NCI-H446 treated with DMSO at 0.1 percent for 48 hours (cell line): ENCODE measurements at places on chromosomes 5 and 9.
A peak's percentile ranks its signal among the peaks of the same experiment; 100 is the strongest.

DNA sequence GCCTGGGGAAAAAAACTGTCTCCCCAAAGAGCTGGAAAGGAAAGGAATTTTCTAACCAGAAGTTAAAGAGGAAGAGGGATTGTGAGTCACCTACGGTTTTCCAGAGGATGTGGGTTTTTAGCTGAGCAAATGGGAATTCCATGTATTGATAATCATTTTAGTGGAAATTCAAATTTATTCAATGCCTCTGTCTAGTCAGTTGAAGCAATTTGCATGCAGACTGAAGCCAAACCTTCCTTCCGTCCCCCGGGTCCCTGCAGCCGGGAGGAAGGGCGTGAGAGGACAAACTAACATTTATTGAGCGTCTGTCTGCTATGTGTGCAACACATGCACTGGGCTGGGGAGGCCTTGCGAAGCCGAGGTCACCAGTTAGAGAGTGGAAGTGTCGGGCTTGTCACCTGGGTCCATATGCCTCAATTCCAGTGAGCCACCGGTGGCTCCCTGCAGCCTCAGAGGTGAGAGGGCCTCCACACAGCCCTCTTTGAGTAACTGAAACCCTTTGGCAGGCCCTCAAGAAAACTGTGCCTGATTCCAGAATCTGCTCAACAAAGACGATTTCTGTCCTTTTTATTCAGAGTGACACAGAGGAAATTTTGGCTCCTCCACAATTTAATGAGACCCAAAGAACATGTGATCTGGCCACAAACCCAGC is 70.3 kb downstream of the COL27A1 start:
- DNase-seq = no peak

GRCh38 chr5:138018849-138019248 is 14.0 kb downstream of the FAM13B start:
- no peak for DNase-seq

DNA sequence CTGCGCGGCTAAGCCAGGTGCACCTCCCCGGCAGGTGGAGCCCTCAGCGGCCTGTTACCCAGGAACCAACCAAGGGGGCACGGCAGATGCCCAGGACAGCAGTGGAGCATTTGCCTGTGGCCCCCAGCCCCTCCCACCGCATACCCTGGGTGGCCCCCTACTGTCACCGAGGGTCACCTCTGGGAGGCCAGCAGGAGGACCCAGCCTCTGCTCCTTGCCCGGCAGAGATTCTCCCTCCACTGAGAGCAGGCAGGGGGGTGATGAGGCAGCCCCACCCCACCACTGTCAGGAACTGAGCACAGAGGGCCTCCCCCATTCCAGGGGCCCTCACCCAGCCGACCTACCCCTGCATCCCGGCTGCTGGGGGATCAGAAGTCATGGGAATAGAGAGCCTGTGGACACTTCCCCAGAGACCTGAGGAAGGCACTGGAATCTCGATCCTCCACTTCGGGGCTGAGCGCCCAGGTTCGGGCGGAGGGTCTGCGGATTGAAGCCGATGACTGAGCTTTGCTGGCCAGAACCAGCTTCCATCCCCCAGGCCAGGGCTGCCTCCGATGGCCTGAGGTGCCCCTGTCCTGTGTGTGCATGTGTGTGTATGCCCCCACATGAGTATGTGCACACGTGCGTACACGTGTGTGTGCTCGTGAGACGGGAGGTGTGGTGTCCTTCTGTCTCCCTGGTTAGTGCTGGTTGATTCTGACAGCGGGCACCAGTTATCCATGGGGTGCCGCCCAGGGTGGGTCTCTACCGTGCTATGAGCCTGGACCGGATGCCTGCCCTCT is at the start of gene QRFP:
TSS of gene QRFP (minus strand) at position 580 of the 782 bp plus-strand sequence. CDS start 2,974 bp downstream, outside the sequence.
- DNase-seq = no peak

DNA sequence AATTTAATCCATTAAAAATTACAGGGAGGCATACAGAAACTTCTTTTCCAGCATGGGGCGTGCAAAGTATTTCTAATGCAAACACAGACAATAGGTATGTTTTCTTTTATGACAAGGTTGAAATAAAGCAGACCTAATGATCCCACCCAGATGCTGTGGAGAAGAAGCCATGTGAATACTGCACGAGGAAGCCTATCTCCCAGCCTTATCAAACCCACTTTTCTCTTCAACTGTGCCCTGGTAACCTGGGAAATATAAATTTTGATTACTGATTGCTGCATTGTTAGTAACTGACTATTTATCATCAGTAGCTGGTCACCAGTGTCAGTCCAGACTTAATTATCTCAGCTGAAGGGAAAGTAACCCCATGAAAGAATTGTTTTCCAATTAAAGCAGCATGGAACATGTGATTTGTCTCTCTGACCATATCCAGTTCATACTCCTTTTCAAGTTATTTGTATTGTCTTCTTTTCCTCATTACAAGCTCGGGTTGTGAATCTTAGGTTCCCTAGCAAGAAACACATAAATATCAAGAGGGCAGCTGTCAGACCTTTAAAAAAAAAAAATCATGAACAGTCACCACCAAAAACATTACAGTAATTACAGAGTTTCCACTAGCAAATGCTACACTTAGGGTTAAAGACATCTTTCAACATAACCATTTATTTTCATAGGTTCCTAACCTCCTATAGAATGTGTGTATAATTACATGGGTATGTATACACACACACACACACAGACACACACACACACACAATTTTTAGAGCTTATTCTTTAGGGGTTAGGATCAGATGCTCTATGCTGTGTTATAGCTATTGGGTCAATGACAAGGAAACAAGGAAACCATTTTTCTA is 50.3 kb downstream of the SEMA6A start:
- no peak for DNase-seq

DNA sequence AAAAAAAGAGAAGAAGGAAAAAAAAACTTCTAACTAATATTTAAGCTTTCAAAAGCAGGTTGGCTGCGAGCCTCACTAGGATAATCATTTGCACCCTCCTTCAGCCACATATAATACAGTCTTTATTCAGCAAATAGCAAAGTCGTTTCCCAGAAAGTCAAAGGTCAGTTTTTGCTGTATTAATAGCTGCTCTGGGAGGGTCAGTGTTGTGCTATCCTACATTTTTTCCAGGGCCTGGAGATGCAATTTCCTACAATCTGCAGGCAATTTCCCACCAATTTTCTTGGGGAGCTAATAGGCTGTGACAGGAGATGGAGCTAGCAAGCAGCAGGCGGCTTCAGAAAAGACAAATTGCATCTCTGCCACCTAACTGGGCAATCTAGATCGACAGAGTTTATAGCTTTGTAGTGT is 136.8 kb downstream of the TLE1 start:
- DNase-seq = no peak

DNA sequence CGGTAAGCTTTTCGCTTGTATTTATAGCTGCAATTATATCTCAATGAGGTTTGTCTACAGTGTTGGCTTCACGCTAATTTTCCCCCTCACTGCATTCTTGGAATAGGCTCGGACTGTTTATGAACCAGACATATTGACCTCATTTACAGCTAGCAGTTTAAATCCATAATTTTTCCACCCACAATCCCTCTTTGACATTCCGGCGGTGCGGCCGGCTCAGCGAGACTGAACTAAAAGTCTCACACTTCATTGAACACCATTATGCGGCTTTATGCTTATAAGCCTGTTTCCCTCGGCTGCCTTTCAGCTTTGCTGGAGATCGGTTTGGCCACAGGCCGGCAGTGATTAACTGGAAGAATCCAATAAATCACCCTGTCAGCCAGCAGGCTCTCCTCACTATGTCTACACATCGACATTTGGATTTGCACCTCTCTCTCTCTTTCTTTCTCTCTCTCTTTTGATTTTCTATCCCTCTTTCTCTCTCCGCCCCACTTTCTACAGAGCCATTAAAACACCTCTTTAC is 315.0 kb upstream of the TLE4 start:
- DNase-seq = peak; percentile 74

- DNase-seq = no peak
Measured at GRCh38 chr5:148774313-148774712, 52.1 kb upstream of the ADRB2 start.

DNA sequence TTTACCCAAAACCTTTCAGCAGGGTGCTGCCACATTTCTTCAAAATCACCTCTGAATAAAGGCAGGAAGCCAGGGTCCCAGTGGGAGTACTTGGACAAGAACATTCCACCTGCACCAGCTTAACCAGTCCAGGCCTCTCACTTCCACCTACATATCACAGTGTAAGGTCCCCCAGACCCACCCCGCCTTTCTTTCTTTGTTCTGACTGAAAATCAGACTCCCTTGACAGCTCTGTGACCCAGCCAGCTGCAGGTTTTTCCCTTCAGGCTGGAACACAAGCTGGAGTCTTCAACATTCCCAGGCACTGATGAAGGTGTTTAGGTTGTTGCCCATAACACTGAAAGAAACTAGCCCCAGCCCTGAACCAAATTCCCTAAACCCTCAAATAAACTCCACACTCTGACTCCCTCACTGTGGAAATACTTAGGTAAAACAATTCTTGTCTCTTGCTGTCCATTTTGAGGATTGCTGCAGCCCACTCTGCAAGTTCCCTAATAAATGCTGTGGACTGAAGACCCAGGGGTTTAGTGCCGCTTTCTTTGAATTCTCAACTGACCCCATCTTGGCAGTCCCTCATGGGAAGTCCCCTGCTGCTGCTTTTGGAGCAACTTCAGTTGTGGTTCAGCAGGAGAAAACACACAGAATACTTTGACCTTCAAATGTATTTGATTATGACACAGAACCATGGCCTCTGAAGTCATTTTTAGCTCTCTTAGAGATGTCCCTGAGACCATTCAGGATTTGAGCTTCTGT is 24.8 kb downstream of the P4HA2 start:
- no peak for DNase-seq

DNA sequence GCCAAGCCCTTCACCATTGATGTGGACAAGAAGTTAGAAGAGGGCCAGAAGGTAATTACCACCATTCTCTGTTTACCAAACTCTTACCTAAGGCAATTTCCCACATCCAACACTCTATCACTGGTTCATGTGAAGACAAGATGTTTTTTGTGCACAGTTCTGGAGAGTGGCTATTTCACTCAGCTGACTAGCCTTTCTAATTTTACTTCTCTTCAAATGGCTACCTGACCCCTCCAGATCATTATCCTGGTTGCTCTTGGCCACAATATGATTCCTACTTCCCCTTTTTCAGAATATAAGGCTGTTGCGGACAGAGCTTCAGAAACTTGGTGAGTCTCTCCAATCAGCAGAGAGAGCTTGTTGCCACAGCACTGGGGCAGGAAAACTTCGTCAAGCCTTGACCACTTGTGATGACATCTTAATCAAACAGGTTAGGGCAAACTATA is 7.1 kb downstream of the KIF20A start:
- no peak for DNase-seq

GRCh38 chr9:90271707-90272106 is 370.9 kb downstream of the DIRAS2 start:
- DNase-seq = no peak

DNA sequence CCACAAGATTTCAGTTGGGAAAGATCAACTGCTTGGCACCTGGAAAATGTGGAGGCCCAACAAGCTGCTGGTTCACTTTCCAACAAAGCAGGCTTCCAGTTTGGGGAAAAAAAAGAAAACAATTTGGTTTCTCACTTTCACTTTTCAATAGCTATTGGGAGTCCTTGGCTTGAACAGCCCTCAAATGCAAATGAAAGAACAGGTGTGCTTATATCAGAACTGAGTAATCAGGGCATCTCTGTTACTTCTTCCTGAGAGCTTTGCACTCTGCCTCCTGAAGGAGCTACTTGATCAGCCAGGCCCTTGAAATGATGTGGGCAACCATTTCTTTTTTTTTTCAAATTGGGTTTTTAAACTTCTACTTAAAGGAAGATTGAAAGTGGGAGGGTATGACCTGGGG is 73.5 kb downstream of the MFAP3 start:
- DNase-seq = no peak

DNA sequence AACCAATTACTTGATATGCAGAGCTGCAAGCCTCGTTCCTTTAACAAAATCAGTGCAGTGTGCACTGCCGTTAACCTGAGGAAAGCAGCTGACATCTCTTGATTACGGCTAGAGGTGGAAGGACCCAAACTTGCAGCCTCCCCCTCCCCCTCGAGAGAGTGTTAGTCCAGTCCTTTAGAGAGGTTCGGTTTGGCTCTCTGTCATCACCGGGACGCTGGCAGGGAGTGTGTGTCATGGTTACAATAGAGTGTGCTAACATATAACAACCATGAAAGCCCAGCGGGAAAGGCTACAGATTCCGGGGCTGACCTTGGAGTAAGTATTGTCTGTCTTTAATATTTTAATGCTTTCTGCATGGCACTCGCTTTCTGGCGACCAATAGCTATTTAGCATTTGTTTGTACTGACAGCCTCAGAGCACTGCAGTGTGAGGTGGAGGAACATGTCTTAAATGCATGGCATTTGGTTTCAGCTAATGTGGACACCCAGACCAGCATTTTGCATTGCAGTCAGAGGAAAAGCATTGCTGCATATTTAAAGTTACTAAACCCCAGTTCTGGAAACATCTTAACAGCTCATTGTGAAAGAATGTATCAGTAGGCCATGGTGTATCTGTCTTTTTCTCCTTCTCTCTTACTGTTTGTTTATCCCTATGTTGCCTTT is 237.5 kb downstream of the CD180 start:
- no peak for DNase-seq

GRCh38 chr5:80296121-80296520 is 23.7 kb upstream of the SPZ1 start:
- no peak for DNase-seq

- DNase-seq = no peak
Measured at GRCh38 chr5:74364507-74364906, 276.0 kb downstream of the ENC1 start.

DNA sequence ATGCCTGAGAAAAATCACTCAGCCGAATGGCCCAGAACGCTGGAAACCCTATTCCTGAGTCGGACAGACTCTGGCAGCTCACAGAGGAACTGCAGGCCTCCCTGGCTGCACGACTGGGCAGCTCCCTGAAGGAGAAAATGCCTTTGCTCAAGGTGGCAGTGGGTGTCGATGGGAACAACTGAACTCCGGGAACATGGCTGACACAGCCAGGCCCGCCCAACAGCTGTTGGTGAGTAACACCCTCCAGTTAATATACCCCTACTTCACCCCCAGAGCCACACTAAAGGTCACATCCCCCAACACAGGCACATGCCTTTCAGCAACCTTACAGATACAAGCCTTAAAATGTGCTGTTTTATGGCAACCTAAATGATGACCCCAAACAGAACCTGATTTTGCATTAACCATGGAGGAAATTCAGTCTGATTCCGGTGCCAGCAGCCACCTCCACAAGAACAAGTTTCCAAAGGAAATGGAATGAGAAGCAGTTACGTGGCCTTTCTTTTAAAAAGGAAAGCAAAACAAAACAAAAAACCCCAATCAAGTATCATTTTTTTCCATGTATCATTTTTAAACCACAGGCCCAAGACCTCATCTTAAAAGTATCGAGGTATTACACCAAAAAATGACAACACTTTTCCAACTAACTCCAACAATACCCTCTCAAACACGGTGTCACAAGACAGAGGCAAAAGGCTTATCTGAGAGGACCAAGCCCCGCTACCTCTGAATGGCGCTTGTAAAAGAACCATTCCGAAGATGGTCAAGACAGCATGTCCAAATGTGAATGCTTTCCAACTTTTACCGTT is 3.1 kb downstream of the KLF9 start:
- no peak for DNase-seq
